Effector CD8-positive, alpha-beta T cell (primary cell): ENCODE measurements at places on chromosomes 6 and 20.

GRCh38 chr20:50848846-50849673, 54.2 kb downstream of the BCAS4 start:
- no peak for DNase-seq

DNA sequence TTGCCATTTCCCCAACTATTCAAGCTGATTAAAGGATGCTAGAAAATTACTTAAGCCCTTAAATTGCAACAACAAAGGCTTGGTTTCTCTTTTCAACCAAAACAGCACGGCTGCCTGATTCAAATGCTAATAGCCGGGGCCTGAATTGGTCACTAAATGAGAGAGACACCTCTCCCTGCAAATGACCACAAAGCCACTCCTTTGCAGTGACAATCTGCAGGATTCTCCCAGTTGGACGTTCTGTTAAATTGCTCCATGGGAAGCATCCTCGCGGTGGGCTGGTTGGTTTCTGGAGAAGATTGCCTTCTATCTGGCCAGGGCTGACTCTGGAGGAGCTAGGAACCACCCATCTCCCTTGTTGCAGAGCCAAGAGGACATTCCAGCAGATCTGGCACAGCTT, 29.7 kb upstream of the TBXT start:
- no peak for DNase-seq

- DNase-seq, result no peak
Observed at GRCh38 chr6:48111143-48111506, at the start of gene PTCHD4. Gene PTCHD4 (minus strand): TSS chr6:48111197. CDS start chr6:48068957, 42,240 bp downstream.

- no peak for DNase-seq
Observed at GRCh38 chr6:36358226-36358915, 21.7 kb upstream of the BNIP5 start.

DNA sequence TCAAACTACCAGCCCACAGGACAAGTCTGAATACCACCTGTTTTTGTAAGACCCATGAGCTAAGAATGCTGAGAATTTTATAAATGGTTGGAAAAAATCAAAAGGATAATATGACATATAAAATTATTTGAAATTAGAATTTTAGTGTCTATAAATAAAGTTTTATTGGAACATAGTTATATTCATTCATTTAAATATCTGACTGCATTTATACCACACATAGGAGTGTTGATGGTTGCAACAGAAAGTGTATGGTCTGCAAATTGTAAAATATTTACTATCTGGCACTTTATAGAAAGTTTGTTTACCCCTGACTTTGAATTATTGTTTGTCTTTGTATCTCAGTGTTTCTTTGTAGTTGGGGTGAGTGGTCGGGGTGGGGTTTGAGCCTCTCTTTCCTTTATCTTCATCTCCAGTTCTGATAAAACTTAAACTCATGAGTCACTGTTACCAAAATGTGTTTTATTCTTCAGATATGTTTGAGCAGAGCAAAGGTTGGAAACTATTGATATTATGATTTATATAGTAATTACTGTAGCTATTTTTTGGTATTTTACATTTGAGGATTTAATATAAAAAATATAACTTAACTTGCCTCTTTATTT, 55.5 kb downstream of the CD2AP start:
- no peak for DNase-seq

DNA sequence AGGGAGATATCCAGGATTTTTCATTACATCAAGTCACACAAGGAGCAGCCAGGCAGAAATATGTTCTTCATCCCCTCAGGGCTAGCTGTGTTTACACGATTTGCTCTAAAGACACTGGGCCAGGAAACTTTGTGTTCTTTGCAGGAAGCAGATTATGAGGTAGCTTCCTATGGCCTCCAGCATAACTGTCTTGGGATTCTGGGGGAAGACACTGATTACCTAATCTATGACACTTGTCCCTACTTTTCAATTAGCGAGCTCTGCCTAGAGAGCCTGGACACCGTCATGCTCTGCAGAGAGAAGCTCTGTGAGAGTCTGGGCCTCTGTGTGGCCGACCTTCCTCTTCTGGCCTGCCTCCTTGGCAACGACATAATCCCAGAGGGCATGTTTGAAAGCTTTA, 11.2 kb downstream of the FAM120B start:
- no peak for DNase-seq

DNA sequence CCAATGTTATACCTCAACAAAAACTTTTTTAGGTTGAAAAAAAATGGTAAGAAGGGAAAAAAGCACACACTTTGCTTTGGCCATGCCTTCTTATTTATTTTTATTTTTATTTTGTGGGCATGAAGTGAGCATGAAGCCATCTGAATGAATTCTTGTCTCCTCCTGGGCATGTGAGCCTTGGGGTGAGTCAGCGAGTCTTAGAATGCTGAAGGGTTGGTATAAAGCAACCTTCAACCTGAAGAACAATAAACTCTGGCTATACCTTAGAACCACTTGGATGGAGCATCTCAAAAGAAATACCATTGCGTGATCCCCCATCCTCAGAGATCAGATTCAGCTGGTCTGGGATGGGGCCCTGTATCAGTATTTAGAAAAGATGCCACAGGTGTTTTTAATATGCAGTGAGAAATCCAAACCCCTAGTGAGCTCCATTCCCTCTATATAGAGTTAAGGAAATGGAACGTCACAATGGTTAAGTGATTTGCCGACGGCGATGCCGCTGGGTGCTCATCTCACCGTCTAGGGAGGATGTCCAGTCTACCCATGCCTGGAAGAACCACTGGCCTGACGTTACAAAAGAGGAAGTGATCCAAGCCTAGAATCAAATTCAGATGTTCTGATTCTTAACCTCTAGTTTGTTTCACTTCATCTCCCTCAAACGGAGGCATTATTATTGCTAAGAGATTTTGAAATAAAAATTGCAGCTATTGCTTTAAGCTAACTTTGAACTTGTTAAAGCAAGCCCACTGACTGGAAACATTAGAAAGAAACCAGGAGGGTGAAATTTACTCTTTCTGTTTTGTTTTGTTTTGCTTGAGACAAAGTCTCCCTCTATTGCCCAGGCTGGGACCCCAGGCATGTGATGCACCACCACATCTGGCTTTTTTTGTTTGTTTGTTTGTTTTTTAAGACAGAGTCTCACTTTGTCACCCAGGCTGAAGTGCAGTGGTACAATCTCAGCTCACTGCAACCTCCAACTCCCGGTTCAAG, 67.1 kb downstream of the EDN1 start:
- DNase-seq, result no peak
